ENCODE measurements at places on chromosomes 7 and 10.
A peak's percentile ranks its signal among the peaks of the same experiment; 100 is the strongest.

GRCh38 chr7:149559711-149560110 is 62.1 kb upstream of the ZNF746 start:
- DNase-seq = peak; percentile 14

- no peak for DNase-seq
These were observed 54.7 kb upstream of the CCNJ start for GRCh38 chr10:95988702-95989101.

GRCh38 chr10:351770-352334 is 216.6 kb downstream of the ZMYND11 start:
- no peak for DNase-seq

- DNase-seq = no peak
These were observed 143.4 kb upstream of the LSM8 start for GRCh38 chr7:118040562-118040961.

DNA sequence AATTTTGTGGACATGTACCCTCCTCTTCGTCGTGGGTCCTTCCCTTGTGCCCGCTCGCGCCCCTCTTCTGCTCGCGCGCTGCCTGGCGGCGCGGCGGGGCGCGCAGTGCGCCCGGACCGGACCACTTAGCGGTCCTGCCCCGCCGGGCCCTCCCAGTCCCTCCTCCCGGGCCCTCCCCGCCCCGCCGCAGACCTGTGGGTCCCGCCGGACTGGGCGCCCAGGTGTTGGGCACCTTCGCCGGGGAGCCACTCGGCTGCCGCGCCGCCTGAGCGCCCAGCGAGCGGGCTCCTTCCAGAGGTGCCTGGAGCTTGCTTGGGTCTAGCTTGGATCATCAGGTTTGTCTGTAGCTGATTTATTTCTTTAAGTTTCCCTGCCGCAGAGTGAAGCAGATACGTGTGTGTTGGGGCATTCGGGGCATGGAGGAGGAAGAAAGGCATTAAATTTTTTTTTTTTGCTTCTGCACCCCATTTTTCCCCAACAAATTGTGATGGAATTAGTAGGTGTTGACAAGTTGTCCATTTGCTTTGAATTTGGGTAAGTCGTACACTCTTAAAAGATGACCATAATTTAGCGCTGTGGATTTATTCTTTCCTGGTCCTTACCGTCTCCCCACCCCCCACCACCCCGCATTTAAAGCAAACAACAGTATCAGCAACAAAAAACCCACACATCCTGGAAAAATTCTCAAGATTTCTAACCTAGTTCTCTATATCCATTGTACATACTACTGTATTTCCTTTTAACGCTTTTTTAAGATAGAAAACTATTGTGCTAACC is 905 bp downstream of the C1GALT1 start:
- peak; percentile 56 for DNase-seq

DNA sequence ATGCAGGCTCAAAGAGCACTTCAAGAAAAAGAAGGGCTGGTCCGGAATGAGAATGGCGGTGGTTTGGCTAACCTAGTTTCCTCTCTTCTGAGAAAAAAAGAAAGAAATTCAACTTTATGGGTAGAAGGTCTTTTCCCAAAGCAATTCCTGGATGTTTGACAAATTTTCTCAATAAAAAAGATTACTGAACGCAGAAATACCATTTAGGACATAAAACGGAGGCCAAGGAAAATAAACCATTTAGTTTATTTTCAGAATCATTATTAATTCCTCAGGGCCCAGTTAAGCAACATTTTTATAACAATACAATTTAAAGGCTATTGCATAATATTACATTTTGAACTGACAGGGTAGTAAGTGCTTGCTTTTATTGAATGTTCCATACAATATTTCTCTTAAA is 284.6 kb upstream of the ANKRD30A start:
- DNase-seq = peak; percentile 24

- no peak for DNase-seq
These were observed 279.1 kb upstream of the PITRM1 start for GRCh38 chr10:3451516-3452172.

DNA sequence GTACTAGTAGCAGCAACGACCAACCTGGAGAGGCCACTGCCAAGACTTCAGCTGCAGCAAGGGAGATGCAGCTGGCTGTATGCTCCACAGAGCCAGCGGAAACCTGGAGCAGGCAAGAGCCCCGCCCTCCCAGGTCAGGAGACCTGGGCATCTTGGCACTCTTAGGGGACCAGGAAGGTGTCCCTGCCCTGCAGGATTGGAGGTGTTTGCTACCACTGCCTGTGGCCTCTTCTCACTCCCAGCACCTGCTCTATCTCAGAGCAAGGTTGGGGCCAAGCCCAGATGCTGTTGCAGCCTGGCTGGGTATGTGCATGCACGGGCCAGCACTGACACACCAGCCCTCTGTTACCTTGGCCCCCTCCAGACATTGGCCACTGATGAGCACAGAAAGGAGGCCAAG is 1512.8 kb downstream of the REEP3 start:
- DNase-seq = no peak

DNA sequence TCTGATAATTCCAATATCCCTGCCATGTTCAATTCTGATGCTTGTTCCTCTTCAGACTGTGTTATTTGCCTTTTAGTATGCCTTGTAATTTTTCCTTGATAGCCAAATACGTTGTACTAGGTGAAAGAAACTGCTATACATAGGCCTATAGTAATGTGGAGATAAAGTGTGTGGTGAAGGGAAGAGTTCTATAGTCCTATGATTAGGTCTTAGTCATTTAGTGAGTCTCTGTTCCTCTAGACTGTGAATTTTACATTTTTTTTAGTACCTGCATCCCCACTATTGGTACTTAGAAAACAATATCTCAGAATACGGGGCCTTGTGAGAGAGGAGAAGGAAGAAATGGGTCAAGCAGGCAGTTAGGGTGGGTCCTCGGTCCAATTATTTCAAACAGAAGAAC is 59.6 kb upstream of the SEMA3E start:
- DNase-seq = no peak

DNA sequence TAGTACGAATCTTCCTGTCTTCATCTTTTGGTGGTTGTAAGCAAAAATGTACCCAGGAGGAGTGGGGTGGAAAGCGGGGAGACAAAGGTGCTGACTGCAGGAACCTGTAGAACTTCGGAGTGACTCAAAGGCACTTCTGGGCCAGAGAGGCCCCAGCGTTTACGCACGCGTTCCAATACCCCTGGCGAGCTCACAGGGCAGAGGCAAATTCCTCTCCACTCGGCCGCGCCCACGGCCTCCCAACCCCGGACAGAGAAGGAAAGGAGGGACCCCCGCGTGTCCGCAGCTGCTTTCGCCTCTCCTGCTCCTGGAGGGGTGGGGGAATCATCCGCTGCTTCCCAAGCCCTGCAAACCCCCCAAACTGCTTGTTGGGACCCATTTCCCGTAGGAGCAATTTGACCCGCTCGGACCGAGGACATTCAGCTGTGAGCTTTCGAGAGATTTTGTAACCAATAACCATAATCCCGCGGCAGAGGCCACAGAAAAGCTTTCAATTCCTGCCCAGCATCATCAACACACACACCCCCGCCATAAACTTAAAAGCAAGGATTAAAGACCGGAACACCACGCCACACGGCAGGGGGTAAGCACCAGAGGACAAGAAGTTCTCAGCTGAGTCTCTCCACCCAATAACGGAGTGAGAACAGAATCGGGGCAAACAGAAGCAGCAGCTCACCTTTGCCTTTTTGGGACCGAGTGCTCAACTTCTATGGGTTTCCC is 2.3 kb downstream of the IGF2BP3 start:
- DNase-seq = peak; percentile 79

GRCh38 chr10:20247891-20248708 is 431.9 kb downstream of the PLXDC2 start:
- DNase-seq = no peak

DNA sequence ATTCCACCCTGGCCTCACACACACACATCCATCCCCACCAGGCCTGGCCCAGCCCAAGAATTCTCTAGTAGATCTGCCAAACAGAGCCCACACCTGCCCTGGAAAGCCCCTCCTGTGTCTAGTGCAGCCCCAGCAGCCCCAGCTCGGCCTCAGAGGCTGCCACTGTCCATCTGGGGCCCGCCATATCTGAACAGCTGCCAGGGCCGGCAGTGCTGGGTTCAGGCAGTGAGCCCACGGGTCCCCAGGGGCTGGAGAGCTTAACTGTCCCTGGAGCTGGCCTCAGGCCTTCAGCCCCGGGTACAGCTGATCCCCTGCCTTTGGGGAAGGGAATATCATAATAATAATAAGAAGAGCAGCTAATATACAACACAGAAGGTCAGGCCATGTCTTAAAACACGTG is 574 bp downstream of the MYL10 start:
- DNase-seq = peak; percentile 96

GRCh38 chr10:29240986-29241660 is 47.7 kb upstream of the LYZL1 start:
- DNase-seq = no peak

DNA sequence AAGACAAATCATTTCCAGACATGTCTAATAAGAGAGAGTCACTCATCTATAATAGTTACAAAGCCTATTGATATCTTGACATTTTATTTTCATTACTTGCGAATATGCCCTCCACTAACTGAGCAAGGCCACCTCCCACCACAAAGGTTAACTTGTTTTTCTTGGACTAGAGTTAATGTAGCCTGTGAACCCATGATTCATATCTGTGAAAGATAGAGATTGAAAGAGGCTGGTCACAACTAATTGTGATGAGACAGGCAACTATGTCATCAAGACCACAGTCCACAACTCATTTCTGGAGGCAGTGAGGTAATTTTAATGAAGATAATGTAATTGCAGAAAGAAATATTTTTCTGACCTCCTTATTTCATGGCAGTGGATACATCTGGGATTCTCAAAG is 491.8 kb upstream of the TPK1 start:
- DNase-seq = no peak

GRCh38 chr10:63441404-63441803 is 24.4 kb downstream of the JMJD1C start:
- no peak for DNase-seq

GRCh38 chr7:33444511-33444910 is 315.1 kb downstream of the BBS9 start:
- DNase-seq = peak; percentile 64

GRCh38 chr7:111833466-111833865 is 271.2 kb upstream of the IMMP2L start:
- no peak for DNase-seq

DNA sequence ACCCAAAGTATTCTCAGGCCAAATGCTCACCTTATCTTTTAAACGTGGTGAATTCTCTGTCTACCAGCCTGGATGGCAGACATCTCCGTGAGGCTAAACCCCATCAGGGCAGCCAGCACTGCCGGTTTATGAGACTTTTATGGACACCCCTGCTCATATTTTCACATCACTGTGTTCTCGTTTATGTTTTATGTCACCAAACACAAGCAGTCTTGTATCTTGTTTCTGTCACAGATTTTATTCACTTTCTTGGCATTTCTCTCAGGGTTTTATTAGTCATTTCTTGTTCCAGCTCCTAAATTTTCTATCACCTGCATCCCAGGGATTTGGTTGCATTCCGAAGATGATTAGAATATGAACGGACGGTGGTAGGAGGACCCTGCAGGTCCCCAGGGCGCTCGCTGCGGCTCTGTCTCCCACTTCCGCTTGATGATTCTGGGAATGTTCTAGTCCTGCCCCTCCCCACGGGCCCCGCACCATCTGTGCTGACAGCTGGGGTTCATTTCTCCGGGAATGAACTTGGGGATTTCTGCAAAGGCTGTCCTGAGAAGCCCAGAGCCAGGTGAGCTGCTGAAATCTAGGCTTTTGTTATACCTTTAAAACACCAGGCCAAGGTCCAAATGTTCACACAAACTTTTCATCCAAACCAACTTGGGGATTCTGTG is 217.6 kb downstream of the GFRA1 start:
- peak; percentile 85 for DNase-seq

DNA sequence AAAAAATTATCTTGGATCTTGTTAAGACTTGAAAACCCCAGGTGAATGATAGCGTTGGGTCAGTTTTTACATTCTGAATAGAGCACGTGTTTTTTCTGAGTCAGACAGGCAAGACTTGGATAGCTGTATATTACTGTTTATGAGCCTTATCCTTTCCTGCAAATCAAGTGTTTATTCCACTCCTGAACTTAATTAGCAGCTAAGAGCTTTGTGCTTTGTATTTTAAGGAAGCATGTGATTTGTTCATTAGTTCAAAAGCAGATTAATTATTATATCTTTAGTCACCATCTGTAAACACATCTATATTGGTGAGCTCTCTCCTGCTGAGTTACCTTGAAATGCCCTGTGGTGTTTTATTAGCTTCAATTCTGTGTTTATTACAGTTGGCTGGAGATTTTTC is 98.6 kb upstream of the PRPS1L1 start:
- DNase-seq = no peak

DNA sequence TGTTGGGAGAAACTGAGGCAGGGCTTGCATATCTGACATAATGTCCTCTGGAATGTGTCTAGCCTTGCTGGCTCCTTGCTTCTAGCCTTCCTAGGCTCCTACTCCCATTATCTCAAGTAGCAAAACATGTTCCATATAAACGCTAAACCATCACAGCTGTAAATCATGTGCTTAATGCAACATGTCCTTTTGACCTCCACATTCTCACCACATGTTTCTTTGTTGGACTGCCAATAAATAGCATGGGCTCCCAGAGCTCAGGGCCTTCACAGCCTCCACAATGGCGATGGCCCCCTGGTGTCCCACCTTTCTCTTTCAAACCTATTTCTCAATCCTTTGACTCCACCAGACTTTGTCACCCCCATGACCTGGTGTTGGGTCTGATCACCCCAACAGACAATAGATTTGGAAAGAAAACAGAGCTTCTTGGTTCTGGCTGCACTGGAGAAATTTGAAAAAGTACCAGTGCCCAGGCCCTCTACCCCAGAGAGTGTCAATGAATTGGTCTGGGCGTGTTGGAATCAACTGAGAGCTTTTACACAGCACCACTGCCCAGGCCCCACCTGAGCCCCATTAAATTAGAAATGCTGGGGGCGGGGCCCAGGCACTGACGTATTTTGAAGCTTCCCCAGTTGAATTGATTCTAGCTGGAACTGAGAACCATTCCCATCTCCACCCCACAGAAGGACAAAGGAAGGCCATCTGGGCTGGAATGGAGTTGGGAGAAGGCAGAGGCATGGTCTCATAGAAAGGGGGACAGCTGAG is 41.3 kb upstream of the GGCT start:
- DNase-seq = no peak

DNA sequence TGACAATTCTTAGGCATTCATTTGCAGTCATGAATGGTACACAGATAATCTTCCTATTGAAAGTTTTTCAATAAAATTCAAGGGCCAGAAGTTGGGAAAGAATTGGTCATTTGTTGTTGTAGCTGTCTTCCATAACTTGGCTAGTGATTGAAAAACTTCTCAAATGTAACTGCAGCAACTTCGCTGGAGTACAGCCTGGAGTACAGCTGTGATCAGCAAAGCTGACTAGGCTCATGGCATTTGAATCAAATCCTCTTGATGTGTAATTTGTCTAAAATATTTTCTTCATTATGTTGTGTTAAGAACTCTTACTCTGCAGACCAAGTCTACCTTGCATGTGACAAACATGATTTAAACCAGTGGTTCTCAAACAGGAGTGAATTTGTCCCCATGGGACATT is 226.5 kb upstream of the STEAP1 start:
- peak; percentile 4 for DNase-seq

DNA sequence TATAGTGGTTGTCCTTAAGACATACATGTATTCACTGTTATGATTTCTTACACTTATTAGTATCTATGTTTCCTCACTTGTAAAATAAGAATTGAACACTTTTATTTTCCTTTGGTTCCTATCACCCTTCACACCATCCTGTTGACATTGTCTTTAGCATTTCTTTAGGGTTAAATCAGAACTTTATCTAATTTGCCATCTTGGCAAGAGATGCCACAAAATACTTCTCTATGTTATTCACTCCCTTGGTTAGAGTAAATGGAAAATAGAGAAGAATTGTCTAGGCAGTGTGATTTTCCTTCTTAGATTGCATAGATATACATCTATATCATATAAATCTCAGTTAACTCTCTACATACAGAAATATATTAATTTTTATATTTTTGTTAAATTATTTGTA is 204.7 kb downstream of the SEMA3D start:
- DNase-seq = no peak

All from tongue (tissue), 3 donors.